ENCODE measurements at places on chromosomes 4 and X. TPM values are rescaled to one million over a fixed set of nuclear protein-coding genes. Genes with fewer than 3 reads are reported as not detected.

The USP46 gene
- 12.4 TPM for total RNA-seq

The ODAPH gene
- 0.15 TPM for total RNA-seq

The DCAF8L2 gene
- not detected for total RNA-seq

The IL21 gene
- not detected for total RNA-seq

The NLGN3 gene
- total RNA-seq: 0.16 TPM

DNA sequence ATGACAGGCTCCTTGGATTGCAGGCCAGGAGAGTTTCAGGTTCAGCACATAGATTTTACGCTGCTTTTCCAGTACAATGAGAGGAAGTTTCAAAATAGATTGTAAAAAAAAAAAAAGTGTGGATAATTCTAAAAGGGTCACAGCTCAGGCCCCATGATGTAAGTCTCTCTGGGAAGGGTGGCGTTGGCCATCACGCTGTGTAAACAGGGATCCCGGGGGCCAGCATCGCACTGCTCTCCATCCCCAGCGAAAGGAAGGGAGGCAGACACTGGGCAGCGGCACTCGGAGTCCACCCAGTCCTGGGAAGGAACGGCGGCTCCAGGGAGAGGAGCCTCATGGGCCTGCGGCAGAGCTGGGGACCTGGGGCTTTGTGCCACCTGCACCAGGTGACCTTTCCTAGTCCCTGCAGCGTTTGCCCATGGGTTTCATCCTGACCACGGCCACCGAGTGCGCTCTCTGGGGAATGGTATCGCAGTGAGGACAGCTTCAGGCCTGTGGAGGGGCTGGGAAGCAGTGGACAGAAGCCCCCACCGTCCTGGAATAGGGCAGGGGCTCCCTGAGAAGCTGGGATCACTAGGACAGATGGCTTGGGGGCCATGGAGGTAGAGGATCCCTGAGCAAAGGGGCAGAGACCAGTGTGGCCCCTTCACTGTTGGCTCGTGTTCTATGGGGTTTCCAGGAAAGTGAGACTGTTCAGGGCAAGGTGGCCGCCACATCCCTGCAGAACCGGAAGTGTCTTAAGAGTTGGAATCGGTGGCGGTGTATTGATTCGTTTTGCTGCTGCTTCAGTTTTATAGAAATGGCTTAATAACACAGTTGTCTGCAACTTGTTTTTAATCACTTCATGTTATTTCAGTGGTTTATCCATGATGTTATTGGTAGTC lies 38.9 kb downstream of the RGS12 start:
- DNase-seq: peak; percentile 44
- H3K36me3 ChIP-seq: no peaks in the 10 kb centered on the region
- no peaks in the 10 kb centered on the region for H3K27me3 ChIP-seq
- peak overlapping the region; percentile 36 for H3K27ac ChIP-seq
- no peak overlapping the region for H3K4me3 ChIP-seq

DNA sequence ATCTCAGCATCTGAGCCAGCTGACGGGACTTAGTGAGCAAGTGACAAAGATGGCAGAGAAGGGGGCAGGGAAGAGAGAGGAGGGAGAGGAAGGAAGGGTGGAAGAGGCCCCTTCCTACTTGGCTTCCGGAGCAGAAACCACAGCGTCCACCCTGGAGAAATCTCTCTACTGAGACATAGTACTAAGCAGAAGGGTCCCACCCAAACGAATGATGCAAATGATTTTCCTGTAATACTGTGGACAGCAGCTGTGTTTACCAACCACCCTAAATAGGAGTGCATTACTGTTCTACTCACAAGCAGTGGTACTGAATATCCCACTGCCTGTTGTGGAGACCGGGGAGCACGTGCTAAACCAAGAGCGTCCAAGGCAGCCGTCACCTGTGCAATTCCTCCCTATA lies 29.4 kb downstream of the DTHD1 start:
- H3K27me3 ChIP-seq: no peaks in the 10 kb centered on the region
- H3K4me1 ChIP-seq: no peaks in the 10 kb centered on the region
- no peak overlapping the region for H3K4me3 ChIP-seq
- H3K27ac ChIP-seq: no peak overlapping the region

- H3K27ac ChIP-seq: no peak overlapping the region
- no peak overlapping the region for H3K4me3 ChIP-seq
- no peaks in the 10 kb centered on the region for H3K27me3 ChIP-seq
- no peaks in the 10 kb centered on the region for H3K4me1 ChIP-seq
- no peaks in the 10 kb centered on the region for H3K36me3 ChIP-seq
Measured at GRCh38 chr4:592825-593520, 16.9 kb upstream of the TMEM271 start.

GRCh38 chr4:102598086-102598761 lies 97.1 kb downstream of the NFKB1 start:
- H3K4me1 ChIP-seq: no peaks in the 10 kb centered on the region
- peaks cover 100% of the 10 kb centered on the region for H3K36me3 ChIP-seq
- H3K4me3 ChIP-seq: no peak overlapping the region
- H3K27me3 ChIP-seq: no peaks in the 10 kb centered on the region

DNA sequence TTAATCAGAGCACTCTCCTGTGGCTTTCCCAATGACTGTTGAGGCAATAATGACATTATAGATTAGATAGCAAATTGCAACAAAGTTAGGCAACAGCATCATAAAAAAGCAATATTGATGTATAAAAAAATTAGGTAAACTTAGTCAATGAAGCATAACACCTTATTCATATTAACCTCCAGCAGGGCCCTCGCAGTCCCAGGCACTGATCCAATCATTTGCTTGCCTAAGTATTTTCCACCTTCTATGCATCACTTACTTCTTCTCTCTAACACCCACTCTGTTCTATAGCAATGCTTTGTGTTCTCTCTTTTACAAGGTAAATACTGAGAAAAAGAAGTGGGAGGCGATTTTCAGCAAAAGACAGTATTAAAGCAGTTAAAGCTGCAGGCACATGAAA lies 833.5 kb upstream of the ADGRL3 start:
- H3K27ac ChIP-seq: no peak overlapping the region
- no peaks in the 10 kb centered on the region for H3K36me3 ChIP-seq
- H3K4me3 ChIP-seq: no peak overlapping the region
- no peak for DNase-seq

- no peak overlapping the region for H3K27ac ChIP-seq
- H3K27me3 ChIP-seq: no peaks in the 10 kb centered on the region
- no peak for DNase-seq
- no peaks in the 10 kb centered on the region for H3K4me1 ChIP-seq
Measured at GRCh38 chrX:100829730-100830129, 9.5 kb downstream of the CSTF2 start.

DNA sequence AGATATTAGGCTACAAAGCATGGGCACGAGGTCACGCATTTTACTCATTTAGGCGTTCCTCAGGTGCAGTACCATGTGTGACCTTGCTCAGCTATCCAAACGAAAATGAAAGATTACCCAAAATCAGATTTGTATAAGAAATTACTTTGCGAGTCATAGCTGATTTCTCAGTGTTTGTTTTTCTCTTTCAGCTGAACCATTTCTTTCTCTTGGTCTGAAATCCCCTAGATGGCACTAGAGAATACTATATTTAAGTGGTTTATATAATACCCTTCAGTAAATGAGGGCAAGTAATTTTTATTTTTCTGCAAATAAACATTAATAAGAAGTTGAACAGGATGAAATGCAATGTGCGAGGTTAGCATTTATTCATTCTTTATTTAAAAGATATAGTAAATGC lies 496.6 kb downstream of the STIM2 start:
- H3K27me3 ChIP-seq: no peaks in the 10 kb centered on the region
- H3K27ac ChIP-seq: no peak overlapping the region
- no peaks in the 10 kb centered on the region for H3K36me3 ChIP-seq
- H3K4me3 ChIP-seq: no peak overlapping the region
- no peak for DNase-seq

- no peak for DNase-seq
- H3K4me3 ChIP-seq: no peak overlapping the region
- no peak overlapping the region for H3K27ac ChIP-seq
- H3K27me3 ChIP-seq: no peaks in the 10 kb centered on the region
- no peaks in the 10 kb centered on the region for H3K4me1 ChIP-seq
Measured at GRCh38 chr4:164377277-164377676, 376.7 kb upstream of the SMIM31 start.

GRCh38 chrX:53004038-53004437 lies 44.6 kb upstream of the GPR173 start:
- H3K27me3 ChIP-seq: no peaks in the 10 kb centered on the region
- no peak for DNase-seq
- H3K4me3 ChIP-seq: no peak overlapping the region
- no peaks in the 10 kb centered on the region for H3K4me1 ChIP-seq
- H3K36me3 ChIP-seq: no peaks in the 10 kb centered on the region

- H3K4me3 ChIP-seq: no peak overlapping the region
- no peak overlapping the region for H3K27ac ChIP-seq
- peaks cover 5% of the 10 kb centered on the region for H3K27me3 ChIP-seq
- H3K4me1 ChIP-seq: no peaks in the 10 kb centered on the region
- H3K36me3 ChIP-seq: no peaks in the 10 kb centered on the region
- DNase-seq: no peak
Measured at GRCh38 chr4:6446538-6447451, 25.6 kb downstream of the PPP2R2C start.

GRCh38 chrX:75067931-75068330 lies 88.2 kb downstream of the ABCB7 start:
- no peak overlapping the region for H3K4me3 ChIP-seq
- no peaks in the 10 kb centered on the region for H3K36me3 ChIP-seq
- no peaks in the 10 kb centered on the region for H3K27me3 ChIP-seq
- no peaks in the 10 kb centered on the region for H3K4me1 ChIP-seq
- no peak overlapping the region for H3K27ac ChIP-seq

DNA sequence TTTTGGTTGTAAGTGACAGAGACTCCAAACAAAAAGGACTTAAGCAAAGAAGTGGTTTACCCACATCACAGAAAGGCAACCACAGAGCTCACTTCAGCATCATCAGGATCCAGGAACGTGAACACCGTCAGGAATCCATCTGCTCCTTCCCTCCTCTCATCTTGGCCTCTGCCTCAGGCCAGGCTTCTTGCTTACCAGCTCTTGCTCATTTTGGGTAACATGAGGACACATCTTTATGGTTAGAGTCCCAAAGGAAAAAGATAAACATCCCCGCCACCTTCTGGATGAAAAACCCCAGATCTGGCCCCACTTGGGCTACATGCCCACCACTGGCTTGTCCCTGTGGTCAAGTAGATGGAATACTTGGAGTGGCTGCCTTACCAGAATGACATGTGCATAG lies 176.8 kb upstream of the RPL34 start:
- H3K27ac ChIP-seq: no peak overlapping the region
- no peaks in the 10 kb centered on the region for H3K36me3 ChIP-seq
- no peaks in the 10 kb centered on the region for H3K4me1 ChIP-seq
- no peak for DNase-seq

GRCh38 chr4:6180841-6181631 lies 19.3 kb downstream of the JAKMIP1 start:
- H3K4me3 ChIP-seq: no peak overlapping the region
- H3K36me3 ChIP-seq: no peaks in the 10 kb centered on the region
- DNase-seq: no peak
- H3K27ac ChIP-seq: no peak overlapping the region
- no peaks in the 10 kb centered on the region for H3K4me1 ChIP-seq
